ENCODE measurements at places on chromosomes 12 and 14.

DNA sequence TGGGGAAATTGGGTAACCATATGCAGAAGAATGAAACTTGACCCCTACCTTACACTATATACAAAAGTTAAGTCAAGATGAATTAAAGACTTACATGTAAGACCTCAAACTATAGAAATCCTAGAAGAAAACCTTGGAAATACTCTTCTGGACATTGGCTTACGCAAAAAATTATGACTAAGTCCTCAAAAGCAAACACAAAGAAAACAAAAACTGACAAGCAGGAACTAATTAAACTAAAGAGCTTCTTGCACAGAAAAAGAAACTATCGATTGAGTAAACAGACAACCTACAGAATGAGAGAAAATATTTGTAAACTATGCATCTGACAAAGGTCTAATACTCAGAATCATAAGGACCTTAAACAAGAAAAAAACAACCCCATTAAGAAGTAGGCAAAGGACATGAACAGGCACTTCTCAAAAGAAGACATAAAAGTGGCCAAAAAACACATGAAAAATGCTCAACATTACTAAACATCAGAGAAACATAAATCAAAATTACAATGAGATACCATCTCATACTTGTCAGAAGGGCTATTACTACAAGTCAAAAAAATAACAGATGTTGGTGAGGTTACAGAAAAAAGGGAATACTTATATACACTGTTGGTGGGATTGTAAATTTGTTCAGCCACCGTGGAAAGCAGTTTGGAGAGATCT, 37.0 kb upstream of the CFAP54 start:
- no peak for DNase-seq

DNA sequence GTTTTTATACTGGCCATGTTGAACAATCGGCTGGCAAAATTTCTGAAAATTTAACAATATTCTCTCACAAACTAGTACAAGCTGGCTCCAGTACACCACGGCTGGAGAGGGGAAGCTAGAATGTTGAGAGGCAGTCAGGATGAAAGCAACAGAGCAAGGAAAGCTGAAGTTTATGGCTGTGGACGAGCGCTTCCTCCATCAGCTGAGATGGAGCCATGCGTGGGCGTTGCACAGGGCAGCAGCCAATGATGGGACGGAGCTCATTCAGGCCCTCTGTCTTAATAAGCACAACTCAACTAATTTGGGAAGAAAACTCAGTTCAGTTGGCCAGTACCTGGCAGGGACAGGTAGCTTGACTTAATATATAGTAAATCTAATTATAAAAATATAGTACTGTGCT, 14.1 kb upstream of the DCP1B start:
- DNase-seq: no peak

DNA sequence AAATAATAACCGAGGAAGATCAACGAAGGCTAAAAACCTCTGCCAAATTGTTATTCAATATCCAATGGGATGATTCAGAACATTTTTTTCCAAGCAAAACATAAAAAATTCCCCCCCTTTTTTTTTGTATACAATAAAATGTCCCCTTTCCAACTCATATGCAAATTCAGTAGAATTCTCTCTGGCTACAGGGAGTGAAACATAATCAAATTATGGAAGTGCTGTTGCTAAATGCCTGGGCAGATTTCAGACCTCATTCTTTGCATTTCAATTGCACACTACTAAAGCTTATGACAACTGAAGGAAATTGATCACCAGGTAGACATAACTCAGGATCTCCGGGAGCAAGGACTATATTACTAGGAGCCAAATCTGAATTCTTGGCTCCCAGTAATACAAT, 51.0 kb downstream of the LMNTD1 start:
- no peak for DNase-seq

- DNase-seq: no peak
Observed at GRCh38 chr12:68157380-68157779, 2.2 kb downstream of the IFNG start.

GRCh38 chr14:70192915-70193314, 4.2 kb upstream of the SLC8A3 start:
- DNase-seq: no peak

- DNase-seq: no peak
Observed at GRCh38 chr12:9741726-9742125, 8.8 kb upstream of the CLECL1 start.

- no peak for DNase-seq
Observed at GRCh38 chr14:104983231-104983721, 2.3 kb upstream of the CLBA1 start.

GRCh38 chr12:57092876-57093414, 4.0 kb downstream of the NAB2 start:
- DNase-seq: peak; percentile 8

- no peak for DNase-seq
Observed at GRCh38 chr12:115088328-115088994, 404.5 kb upstream of the TBX3 start.

DNA sequence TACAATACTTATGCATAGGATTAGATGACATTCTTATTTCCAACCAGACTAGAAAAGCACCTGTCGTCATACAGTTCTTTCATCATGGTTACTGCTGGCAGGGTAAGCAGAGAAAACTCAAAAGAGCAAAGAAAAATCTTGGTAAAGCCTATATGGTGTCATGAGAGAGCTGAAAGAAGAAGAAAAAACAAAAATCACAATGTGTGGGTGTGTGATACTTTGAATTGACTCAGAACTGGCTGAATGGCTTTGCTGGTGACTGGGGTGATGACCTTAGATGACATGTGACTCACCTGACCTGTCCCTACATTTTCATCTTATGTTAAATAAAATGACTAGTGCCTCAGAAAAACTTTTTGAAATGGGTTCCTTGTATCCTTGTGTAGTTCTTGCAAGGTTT, 278.1 kb upstream of the LMO3 start:
- DNase-seq: no peak

- no peak for DNase-seq
Observed at GRCh38 chr14:19917955-19918518, 2.4 kb upstream of the OR4K5 start.

DNA sequence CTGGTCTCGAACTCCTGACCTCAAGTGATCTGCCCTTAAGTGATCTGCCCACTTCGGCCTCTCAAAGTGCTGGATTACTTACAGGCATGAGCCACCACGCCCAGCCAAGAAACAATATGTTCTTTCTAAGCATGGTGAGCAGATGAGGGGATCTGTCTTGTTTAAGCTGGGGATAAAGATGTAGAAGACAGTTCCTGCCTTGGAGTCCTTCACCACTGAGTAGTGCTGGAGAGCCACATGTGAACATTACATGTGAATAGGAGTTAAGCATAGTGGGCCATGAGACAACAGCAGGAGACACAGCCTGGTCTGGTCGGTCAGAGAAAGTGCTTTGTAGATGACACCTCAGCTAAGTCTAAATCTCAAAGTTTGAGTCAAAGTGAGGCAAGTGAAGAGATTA, 26.0 kb downstream of the TMBIM6 start:
- DNase-seq: no peak

DNA sequence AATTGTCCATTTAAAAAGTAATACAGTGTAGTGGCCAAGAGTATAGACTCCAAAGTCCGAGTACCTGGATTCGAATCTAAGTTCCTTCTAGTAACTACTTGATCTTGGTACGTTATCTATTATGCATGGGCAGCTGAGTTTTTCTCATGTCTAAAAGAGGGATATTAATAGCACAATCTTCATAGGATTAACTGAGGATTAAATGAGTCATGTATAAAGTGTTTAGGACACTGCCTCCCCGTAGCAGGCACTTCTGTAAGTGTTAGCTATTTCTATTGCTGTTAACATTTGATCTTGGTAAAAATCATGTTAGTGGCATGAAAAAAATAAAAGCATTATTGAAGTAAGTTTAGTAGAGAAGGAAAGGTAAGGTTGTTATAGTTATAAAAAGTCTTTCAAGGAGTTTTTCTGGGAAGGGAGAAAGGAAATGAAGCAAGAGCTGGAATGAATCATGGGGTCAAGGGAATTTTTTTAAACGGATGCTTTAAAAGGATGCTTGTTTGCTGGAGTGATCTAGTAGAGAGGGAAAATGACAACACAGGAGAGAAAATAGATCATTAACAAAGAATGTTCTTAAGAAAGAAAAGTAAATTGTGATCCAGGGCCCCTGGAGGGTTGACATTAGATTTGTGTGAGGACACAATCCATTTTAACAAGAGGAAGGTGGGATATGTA, 502.2 kb upstream of the USP15 start:
- DNase-seq: no peak

DNA sequence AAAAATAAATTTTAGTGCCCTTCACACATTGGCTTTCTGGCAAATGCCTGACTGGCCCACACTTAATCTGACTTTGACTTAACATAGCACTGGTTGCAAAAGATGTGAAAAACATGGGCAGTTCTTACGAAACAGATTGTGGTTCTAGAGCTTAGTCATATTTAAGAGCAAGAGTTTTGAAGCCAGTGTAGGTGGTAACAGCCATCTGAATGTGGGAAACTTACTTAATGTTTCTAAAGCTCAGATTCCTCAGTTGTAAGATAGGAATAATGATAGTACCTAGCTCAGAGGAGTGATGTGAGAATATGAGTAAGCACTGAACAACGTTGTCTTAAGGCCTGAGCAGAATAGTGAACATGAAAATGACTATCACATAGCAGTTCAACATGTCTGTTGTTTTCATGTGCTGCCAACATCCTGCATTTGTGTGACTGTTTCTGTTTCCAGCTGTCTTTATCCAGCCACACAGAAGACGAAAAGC, 262.7 kb downstream of the SYT1 start:
- no peak for DNase-seq

- DNase-seq: peak; percentile 10
Observed at GRCh38 chr14:78933948-78934524, 763.9 kb downstream of the NRXN3 start.

GRCh38 chr12:132275110-132275531, 54.3 kb downstream of the GALNT9 start:
- peak; percentile 29 for DNase-seq

DNA sequence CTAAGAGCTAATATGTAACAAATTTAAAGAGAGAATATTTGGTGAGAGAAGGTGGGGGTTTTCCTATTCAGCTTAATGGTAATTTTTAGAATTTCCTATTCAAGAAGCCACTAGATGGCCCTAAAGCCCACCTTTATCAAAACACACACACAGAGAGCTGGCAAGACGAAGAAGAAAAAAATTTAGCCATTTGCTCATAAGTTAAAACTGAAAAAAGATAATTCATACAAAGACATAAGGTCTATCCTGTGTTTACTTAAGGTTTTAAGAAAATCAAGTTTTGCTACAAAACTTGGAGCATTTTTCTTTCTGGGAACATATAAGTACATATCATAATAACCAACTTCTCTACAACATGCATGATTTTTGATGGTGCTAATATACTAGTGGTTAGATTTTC, 46.8 kb upstream of the PCED1B start:
- DNase-seq: peak; percentile 61

DNA sequence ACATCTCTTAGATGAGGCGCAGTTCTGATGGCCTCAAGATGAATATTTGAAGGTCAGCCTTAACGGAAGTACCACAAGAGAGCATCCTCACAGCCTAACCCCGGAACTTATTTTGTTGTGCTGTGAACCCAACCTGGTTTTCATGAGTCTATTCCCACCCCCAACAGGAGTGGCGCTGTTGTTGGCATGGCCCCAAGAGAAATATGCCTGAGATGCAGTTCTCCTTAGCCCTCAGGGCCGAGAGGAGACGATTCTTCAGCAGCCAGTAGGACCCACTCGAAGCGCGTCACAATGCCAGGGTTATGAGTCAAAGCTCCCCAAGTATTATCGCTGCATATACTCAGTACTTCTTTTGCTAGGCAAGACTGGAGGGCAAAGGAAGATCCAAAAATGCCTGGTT, 24.5 kb upstream of the BCL11B start:
- no peak for DNase-seq
